ENCODE measurements at places on chromosomes 5 and 9.

- DNase-seq: no peak
Measured at GRCh38 chr5:145948921-145949320, 12.5 kb downstream of the SH3RF2 start.

- no peak for DNase-seq
Measured at GRCh38 chr5:36613241-36613640, 6.8 kb downstream of the SLC1A3 start.

- no peak for DNase-seq
Measured at GRCh38 chr5:171895081-171895480, 109.5 kb downstream of the SMIM23 start.

GRCh38 chr5:852431-853401 is 1.9 kb upstream of the ZDHHC11 start:
- DNase-seq: no peak

- no peak for DNase-seq
Measured at GRCh38 chr5:15904899-15905830, 274.4 kb downstream of the MARCHF11 start.

- DNase-seq: no peak
Measured at GRCh38 chr5:9922719-9923118, 292.6 kb upstream of the TAS2R1 start.

GRCh38 chr5:95175106-95175505 is 109.8 kb downstream of the MCTP1 start:
- no peak for DNase-seq

- no peak for DNase-seq
Measured at GRCh38 chr5:73764996-73765395, 139.0 kb downstream of the ARHGEF28 start.

- no peak for DNase-seq
Measured at GRCh38 chr9:21970800-21971640, 23.2 kb downstream of the CDKN2A start.

- DNase-seq: no peak
Measured at GRCh38 chr9:137453643-137454081, 5.5 kb downstream of the NSMF start.

DNA sequence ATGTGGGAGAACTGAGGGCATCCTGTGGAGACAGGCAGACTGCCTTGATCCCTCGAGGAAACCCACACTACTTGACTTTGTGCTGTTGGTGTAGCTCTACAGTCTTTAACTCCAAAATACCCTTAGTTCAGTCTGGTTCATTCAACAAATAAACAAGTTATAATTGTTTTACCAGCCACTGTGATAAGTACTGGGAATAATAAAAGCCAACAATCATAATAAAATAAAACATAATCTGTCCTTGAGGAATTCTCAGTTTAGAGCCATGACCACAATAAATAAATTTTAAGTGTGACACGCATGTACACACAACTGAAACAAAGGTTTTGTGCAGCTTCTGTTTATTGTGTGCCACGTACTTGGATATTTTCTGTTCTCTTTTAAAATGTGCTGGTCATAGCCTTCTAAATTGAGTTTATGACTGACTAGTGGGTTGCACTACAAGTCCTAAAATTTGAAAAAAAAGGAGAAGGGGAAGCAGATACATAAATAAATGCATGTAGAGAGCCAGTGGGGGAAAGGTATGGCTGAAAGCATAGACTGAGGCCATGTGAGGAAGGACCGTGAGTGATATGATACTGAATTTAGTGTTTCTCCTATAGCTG is 6.2 kb upstream of the SCAMP1 start:
- no peak for DNase-seq

DNA sequence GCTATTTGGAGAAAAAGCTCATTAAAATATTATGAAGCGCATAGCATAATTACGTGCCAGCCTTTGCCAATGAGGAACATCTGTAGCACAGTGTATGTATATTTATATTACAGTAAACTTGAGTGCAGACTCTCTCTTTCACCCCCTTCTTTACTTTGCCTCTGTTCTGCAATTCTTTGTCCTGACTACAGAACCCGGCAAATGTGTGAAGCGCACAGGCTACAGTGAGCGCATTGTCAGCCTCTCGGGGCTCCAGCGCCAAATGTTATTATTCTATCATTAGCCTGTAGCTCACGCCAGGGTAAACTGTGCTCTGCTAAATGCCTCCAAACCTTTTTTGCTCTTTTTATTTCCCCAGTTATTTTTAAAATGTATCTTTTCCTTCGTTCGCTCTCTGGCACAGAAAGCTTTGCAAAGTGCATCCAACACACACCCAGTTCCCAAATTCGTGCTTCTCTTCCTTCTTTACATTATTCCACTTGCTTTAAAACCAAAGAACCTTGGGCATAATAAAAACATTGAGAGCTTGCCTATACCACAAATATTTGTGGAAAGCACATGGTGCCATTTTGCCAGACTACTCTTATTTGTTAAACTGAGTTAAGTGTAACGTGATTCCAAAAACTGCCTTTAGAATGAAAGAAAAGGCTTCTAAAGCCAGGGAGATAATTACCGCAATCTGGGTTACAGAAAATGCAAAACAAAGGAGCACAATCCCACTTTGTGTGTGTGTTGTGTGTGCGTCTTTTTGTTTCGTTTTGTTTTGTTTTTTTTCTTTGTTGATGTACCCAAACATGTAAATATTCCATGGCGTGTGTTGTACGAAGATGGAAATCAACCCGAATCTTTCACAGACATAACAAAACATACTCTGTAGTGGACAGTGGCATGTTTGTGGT is 164.1 kb upstream of the MPDZ start:
- no peak for DNase-seq

- no peak for DNase-seq
Measured at GRCh38 chr5:178223196-178223773, 9.3 kb downstream of the PHYKPL start.

DNA sequence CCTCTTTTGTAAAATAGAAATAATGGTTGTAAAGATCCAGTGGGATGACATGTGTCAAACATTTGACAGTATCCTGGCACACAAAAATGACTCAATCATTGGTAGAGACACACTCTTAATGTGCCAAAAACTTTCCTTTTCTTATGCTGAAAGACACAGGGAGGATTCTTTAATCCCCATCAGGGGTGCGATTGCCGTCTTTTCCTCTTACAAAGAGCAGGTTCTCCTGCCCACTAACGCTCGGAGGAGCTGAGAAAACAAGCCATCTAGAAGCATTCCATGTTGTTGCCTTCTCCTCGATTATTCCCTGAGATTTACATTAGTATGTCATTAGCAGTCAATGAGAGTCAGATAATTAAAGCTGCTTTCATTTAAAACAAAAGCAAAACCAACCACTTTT is 342.6 kb upstream of the CCNH start:
- DNase-seq: no peak

GRCh38 chr5:37722236-37723161 is 117.3 kb downstream of the GDNF start:
- no peak for DNase-seq

DNA sequence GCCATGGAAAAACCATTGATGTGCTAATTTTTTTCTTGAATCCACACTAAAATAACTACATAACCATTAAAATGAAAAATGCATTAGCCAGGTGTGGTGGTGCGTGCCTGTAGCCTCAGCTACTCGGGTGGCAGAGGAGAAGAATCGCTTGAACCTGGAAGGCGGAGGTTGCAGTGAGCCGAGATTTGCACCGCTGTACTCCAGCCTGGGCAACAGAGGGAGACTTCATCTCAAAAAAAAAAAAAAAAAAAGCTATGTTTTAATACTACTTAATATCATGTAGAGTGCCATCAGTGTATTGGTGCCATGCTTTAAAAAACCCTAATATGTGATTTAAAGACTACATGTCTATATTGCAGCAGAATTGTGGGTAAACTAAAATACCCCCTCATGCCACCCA is 58.9 kb downstream of the NDFIP1 start:
- DNase-seq: no peak

DNA sequence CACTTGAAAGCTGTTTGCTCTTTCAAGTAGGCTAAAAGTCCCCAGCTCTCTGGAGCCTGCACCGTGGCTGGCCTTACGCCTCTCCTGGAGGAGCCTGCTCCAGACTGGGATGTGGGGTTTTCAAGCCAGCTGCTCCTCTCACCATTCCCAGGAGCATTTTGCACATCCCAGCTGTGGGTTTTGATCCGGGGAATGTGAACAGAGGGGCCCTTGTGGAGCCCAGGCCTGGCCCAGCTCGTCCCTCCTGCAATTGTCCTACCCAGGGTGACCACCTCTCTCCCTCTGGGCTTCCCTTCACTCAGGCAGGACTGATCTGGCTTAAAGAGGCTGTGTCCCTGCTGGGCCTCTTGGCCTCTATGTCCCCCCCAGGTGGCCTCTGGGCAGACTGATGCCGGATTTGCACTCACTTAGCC is 32.5 kb upstream of the TIFAB start:
- DNase-seq: no peak

GRCh38 chr5:175800656-175801081 is 70.7 kb upstream of the CPLX2 start:
- DNase-seq: peak; percentile 43

DNA sequence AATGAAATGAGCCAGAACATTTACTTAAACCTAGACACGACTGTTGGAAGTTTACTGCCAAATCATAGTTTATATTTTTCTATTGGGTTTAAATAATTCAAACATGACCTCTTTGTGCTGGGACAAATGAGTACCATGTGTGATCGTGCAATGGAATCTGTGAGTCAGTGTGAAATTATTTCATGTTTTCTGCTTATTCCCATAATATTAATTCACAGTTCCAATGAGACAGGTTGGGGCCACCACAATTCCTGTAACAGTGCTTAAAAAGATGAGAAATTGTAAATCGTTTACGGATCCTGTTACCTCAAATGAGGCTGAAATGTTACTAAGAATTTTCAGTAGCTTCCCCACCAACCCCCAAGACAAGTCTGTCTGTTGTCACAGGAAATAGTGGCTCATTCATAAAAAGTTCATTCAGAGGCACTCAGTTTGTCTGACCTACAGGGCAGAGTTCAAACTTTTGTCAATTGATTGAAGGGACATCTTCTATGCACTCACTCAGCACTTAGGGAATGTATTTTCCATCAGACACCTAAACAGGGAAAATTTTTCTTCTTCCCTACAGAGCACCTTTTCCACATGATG is 563.9 kb upstream of the ADAMTS16 start:
- no peak for DNase-seq

DNA sequence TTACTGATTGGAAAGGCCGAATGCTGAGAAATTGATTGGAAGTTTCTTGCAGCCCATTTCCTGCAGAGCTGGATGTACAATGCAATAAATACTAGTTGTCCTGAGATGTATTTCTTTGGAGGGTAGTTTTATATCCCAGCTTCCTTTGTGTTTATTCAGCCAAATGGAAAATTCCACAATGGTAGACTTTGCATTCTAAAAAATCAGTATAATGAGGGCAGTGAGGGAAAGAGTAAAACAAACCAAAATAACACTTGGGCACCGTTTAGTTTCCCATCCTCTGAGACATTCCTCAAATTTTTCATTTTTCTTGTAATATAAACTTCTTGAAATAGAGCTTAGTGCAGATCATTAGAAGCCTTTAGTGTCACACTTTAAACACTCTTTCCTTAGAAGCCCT is 379.4 kb downstream of the EBF1 start:
- no peak for DNase-seq

- DNase-seq: no peak
Measured at GRCh38 chr9:74284581-74285450, 212.3 kb upstream of the RORB start.

DNA sequence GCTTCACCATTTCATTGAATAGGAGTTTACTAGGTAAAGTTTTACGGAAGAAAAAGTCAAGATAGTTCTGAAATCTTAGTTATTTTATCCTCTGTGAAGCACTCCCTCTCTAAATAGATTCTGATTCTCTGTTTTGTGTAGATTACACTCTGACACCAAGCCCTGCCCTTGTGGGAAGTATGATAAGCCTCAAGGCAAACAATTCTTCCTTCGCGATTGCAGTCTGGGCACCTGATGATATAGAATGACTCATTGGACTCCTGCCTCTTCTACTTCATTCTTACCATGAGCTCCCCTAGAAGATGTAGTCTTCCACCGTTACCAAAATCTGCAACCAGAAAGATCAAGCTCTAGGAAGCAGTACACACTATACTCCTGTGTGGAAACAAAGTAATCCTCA is 626.9 kb upstream of the PTGER4 start:
- no peak for DNase-seq

- DNase-seq: no peak
Measured at GRCh38 chr5:98604721-98605425, 168.6 kb upstream of the RGMB start.

DNA sequence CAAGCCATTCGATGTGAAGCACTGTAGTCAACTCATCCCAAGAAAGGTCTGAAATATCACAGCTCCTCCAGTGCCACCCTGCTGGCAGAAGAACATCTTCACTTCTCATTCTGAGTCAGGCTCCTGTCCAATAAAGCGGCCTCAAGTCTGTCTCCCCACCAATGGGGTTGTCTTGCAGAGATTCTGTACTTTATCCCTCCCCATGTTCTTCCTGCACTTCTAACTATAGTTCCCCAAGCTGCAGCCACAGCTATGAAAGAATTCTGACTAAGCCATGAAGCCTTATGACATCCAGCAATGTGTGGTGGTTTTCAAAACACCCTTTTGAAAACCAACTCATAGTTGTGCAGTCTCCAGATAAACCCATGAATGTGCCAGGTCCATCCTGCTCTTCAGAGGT is 6.8 kb downstream of the MACROH2A1 start:
- DNase-seq: no peak

- DNase-seq: no peak
Measured at GRCh38 chr5:111983459-111983858, 226.5 kb upstream of the NREP start.

- DNase-seq: peak; percentile 30
Measured at GRCh38 chr5:142000704-142001484, 11.9 kb downstream of the GNPDA1 start.

DNA sequence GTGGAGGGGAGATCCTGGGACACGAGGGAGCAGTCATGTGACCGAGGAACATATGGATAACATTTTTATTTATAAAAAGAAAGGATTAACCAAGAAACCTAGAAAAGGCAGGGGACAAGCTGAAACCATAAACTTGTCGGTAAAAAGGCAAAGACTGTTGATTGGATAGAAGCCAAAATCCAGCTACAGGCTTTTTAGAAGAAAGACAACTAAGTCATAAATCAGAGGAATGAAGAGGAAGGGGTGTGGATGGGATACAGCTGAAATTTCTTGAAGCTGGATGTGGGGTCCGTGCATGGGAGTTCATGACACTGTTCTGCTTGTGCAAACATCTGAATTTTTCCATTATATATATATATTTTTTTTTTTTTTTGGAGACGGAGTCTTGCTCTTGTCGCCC is 110.7 kb upstream of the PHYKPL start:
- no peak for DNase-seq

DNA sequence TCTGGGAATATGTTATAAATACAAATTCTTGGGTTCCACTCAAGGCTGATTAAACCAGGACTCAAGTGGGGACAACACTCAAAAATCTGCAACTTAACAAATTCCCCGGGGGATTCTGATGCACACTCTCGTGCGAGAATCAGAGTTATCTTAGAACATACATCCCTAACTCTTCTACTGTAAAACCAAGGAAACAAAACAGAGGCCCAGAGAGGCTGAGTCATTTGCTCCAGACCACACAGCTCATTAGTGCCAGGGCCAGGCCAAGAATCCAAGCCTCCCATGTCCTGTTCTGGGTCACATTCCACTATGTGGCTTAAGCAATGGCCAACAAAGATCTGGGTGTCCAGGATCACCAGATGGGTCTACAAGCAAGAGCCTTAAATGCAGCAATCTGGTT is 166.0 kb downstream of the ADAMTS12 start:
- DNase-seq: no peak

GRCh38 chr9:33331377-33331891 is 41.1 kb downstream of the NFX1 start:
- DNase-seq: no peak

- DNase-seq: no peak
Measured at GRCh38 chr5:77921094-77921768, 145.1 kb upstream of the TBCA start.
